Hematopoietic multipotent progenitor cell treated with erythropoietin and hydrocortisone succinate and interleukin-3 and kit ligand, for 6 days (in vitro differentiated cells): ENCODE measurements at places on chromosomes 3 and 15.

DNA sequence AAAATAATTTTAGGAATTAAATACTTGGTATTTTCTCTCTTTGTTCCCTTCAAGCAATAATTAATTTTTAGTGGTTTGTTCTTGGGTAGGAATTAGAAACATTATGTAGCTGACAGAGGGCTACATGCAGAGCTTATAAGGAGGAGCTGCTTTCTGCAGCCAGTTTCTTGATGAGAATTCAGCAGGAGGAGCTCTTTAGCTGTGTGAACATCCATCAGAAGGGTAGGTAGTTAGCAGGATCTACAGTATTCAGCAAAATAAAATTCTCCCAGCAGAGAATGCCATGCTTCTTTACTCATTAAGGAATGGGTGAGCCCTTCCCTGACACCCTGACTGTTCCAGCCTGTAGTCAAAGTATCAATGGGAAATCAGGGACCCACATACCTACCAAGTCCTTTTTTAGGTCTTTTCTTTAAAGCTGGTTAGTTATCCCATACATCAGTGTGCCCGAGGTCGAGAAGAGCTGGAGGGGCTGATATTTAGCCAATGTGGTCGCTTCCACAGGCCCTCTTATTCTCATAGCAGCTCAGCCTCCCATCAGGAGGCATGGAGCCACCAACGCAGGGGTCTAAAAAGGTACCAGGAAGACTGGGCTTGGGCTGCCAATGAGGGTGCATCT is 54.0 kb downstream of the KCNAB1 start:
- no peak for DNase-seq

- DNase-seq: no peak
Observed at GRCh38 chr3:120753810-120754209, 11.3 kb downstream of the GTF2E1 start.

DNA sequence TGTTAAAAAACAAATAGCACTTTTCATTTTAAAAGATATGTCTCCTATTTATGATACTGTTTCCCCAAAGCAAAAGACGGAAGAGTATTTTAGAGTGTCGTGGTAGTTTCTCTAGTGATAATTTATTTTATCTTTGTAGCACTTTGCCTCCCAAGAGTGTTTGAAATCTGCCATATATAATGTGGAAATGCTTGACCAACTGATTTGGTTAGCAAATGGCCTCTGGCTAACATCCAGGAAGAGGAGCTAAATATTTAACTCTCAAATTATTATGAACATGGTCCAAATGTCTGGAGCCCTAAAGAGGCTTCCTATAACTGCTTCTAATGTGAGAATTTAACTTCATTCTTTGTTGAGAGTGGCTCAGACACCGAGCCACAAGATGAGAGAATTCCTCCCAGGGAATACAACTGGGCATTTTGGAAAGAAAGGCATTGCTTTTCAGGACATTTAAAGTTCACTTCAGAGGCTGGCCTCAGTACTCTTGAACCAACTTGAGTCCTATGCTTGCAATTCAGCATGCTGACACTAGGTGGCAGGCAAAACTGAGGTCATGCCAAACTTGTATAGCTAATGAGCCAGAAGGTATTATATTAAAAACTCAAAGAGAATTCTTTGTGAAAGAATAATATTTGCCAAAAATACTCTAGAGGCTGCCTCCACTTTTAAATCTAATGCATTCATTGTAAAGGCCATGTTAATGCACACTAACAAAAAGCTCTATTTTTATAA is 104.5 kb downstream of the RARB start:
- DNase-seq: peak; percentile 51

DNA sequence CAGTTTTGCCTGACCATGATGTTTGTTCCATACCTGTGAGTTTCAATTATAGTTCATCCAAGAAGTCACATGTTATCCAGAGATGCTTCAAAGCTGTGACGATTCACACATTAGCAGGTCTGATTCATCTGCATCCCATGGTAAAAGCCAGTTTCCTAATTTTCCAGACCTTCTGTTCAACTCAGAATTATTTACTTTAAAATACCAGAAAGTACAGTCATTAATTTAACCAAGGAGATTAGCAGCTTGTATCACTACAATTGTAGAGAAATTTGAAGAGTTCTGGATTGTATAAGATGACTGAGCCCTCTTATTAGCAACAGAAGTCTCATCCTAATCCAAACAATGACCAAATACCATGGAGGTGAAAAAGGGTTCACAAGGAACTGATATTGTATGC is 76.1 kb upstream of the THBS1 start:
- DNase-seq: no peak

DNA sequence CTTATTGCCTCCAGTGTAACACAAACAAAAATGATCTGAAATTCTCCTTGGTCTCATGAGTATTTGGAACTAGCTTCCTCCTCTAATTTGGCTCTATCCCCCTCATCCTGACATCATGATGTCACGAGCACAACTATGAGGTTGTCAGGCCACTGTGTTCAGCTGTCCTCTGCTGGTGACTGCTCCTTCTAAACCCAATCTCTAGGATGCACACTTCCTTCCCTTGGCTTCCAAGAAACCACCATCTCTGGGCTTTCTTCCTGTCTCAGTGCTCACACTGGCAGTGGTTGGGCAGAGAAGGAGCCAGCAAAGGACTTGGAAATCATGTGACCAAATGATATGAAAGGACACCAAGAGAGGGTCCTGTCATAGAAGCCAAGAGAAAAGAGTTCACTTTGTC is 30.7 kb upstream of the EIF1B start:
- peak; percentile 34 for DNase-seq
